Stimulated activated CD4-positive, alpha-beta T cell treated with anti-CD3 and anti-CD28 coated beads, Interleukin-1b, Interleukin-23, amount 100 ng/mL, for 1 hour (primary cell): ENCODE measurements at places on chromosomes 4 and X.

DNA sequence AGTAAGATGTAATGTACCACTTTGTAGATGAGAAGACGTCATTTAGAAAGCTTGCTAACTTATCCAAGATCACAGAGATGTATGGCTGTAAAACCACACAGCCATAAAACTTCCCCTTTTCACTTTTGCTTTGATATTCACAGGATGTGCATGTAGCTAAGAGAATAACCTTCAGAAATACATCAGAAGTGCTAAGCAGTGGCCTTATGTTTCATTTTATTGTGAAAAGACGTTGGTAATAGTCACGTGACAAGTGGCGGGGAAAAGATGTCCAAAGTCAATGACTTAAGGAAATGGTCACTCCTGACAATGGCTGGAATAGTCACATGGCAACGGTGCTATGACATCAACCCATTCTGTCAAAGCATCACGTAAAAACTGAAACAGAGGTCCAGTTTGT is 12.9 kb upstream of the WDR17 start:
- DNase-seq: no peak

DNA sequence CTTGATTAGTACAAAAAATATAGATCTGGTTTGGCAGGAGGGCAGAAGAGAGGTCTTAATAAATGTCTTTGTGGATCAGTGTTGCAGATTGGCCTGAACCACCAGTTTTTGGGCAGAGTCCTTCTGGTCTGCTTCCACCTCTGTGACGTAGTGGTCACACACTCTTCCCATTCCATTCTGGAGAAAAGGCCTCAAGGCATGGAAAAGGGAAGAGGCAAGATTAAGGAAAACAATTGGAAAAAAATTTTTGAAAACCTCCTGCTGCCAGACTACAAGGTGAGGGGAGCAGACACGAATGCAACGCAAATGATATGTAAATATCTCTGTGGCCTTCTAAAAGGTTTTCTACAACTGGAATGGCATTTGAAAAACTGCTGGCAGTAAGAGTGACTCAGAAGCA is 24.3 kb upstream of the FAM47C start:
- DNase-seq: no peak

DNA sequence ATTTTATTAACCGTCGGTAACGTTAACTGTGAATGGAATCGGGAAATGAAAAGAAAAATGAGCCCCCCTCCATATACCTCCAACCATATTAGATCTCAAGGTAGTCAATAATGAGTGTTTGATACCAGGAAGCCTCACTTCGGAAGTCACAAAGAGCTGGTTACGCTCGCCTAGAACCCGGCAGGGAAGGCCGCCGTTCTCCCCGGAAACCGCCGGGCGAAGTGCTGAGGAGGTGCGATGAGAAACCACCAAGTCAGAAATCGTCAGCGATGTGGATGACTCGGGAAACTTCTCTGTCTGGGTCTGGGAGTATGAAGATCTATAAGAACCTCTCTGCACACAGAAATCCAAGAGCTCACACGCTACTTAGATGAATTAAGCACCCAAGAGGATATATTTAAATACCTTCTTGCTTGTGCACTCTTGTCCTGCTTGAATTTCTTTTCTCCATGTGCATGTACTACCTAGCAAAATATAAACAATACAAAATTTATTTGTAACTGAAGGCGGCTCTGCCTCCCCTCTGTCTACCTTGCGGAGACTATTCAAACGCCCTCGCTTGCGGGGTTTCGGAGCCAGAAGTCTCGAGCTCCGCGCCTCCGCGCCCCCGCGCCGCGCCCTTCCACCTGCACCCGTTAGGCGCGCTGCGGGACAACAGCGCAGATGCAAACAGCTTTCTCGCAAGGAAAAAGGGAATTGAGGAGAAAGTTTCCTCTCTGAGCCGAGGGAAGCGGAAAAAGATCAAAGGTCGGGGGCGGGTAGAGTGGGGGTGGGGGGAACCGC is 17.8 kb downstream of the NKX6-1 start:
- DNase-seq: no peak

DNA sequence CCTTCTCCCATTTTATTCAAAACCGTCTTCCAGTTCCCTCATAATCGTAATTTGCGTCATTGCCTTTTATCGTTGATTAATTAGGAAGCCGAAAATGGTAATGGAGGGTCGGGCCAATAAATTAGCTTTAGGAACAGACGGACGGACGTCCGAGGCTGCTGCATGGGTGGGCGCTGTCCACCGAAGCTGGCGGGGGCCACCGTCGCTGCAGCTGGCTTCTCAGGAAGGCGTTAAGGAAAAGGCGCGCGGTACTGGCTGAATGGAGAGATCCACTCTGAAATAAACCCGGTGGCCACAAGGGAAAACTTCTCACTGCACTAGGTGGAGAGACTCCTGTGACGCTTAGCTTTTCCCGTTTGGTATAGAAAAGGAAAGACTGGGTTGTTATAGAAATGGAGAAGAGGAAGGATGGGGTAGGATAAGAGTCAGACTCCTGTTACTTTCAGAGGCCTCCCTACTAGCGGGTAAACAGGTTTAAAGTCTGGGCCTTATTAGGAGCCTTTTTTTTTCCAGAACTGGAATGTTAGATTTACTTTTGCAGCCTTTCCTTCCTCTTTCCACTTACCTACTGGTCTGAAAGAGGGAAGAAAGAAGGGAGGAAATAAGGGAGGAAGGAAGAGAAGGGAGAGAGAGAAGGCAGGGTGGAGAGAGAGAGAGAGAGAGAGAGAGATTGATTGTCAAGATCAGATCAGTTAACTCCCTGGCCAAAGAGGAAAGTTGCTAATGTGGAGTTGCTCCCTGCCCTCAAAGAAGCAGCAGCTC is 11.3 kb upstream of the PRDM8 start:
- no peak for DNase-seq

DNA sequence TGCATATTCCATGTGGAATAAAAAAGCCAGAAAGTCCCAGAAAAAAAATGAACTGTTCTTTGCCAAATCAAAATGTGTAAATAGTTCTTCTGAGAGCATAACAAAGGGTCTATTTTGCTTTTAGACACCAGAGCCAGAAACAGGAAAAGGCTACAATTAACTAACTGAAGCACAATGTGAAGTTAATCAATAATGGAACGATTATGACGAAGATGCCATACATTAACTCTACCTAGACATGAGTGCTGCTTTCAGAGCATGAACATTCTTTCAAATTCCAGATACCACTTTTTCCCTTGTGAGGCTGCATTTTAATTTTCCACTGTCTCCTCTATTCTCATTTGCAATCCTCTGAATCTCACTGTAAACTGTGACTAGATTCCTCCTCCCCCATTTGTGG is 48.7 kb upstream of the PHOX2B start:
- no peak for DNase-seq

GRCh38 chr4:122617597-122618593 is 3.0 kb downstream of the IL21 start:
- no peak for DNase-seq

GRCh38 chrX:29580560-29580959 is 634.8 kb upstream of the MAGEB2 start:
- DNase-seq: no peak

GRCh38 chr4:184752496-184753275 is 18.8 kb upstream of the CENPU start:
- DNase-seq: no peak

GRCh38 chrX:79366556-79366872 is 620 bp downstream of the ITM2A start:
- DNase-seq: no peak

DNA sequence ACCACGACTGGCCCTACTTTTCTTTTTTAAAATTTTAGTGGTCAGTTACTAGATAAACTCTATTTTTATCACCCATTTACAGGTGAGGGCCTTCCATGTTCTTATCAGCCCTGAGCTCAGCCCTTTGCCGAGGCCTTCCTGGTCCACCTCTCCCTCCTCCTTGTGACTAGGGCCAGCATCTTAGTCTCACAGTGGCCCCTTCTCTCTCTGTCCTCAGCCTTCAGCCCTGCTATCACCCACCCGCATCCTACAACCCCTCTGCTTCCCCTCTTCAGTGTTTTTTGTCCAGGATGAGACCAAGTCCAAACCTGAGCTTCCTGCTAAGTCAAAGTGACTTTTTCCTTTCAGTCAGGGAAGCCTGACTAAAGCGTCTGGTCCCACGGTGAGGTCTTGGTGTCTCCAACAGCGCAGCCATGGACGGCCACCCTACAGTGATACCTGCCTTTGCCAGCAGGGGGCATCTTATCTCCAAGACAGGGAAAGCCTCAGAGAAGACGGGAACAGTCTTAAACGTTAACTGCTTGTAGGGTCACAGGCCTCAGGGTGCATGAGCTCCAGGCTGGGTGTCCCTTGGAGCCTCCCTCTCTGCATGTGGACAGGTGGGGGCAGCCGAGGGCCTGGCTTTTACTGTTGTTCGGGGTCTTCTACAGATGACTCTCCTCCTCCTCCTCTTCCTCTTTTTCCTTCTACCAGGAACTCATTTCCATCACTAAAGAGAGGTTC is 11.7 kb upstream of the GAGE10 start:
- peak; percentile 38 for DNase-seq

DNA sequence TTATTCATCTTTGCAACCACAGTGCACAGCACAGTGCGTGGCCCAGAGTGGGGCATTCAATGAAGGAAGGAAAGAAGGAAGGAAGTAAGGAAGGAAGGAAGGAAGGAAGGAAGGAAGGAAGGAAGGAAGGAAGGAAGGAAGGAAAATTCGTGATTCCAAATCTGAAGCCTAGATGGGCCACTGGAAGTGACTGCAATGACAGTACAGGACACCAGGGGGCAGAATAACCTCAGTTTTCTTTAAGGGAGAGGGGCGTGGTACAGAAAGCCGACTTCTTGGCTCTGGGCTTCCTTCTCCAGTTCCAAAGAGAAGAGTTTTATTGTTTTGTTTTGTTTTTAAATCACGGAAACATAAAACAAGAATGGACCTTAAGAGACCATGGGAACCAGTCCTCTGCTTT is 47.8 kb downstream of the APLN start:
- DNase-seq: no peak

DNA sequence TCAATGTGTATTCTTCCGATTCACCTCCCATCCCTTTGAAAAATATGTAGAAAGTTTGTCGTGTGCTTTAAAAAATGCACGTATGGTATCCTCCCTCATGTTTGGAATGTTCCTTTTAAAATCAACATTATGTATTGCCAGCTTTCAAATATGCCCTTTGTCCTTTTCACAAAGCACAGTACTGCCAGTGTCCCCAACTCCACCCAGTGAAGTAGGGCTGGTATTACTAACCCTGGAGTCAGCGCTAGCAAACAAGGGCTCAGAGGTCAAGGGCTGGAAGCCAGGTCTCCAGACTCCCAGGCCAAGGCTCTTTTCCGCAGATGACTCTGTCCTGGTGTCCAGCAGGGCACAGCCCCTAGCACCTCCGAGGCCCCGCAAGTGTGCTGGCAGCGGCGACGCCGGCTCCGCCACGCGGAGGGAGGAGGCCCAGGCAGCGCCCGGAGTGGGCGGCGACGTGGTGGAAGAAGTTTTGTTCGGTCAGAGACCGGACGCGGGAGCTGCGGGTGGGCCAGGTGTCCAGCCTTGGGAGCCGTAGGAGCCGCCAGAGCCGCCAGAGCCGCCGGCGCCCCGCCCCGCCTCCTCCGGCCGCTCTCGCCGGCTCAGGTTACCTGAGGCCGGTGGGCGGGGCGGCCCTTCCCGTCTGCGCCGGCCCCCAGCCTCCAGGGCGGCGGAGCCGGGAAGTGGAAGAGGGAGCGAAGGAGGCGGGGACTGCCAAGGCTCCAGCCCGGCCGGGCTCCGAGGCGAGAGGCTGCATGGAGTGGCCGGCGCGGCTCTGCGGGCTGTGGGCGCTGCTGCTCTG is at the start of gene IL13RA1:
Gene IL13RA1, plus strand, starts transcription at position 720 of the 799 bp plus-strand sequence. Its CDS starts 33 bp downstream, at position 753.
- DNase-seq: no peak

GRCh38 chrX:10140264-10140663 is 16.5 kb upstream of the CLCN4 start:
- no peak for DNase-seq

- DNase-seq: no peak
Measured at GRCh38 chr4:106337916-106338315, 21.6 kb downstream of the AIMP1 start.

GRCh38 chrX:17052210-17052609 is 105.8 kb downstream of the REPS2 start:
- DNase-seq: no peak

- no peak for DNase-seq
Measured at GRCh38 chr4:145960012-145960411, 21.4 kb upstream of the ZNF827 start.

DNA sequence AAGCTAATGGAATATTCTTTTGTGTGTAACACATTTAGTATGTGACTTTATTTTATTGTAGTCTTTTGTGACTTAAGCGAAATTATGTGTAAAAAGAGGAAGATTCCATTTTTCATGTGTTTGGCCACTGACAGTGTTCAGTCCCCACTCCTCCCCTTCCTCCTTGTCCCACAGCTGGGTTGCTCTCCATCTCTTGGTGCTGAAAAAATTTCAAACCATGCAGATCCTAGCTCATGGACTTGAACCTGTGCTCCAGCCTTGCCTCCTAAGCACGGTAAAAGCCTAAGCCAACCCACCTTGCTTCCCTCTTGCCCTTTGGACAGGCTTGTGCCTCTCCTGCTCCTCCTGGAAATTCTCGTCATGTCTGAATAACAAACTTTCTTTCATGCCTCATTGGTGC is 2008.5 kb upstream of the TENM3 start:
- no peak for DNase-seq

- DNase-seq: no peak
Measured at GRCh38 chr4:98094118-98094517, 49.2 kb downstream of the STPG2 start.

- DNase-seq: no peak
Measured at GRCh38 chrX:129622757-129623301, 31.9 kb downstream of the APLN start.

DNA sequence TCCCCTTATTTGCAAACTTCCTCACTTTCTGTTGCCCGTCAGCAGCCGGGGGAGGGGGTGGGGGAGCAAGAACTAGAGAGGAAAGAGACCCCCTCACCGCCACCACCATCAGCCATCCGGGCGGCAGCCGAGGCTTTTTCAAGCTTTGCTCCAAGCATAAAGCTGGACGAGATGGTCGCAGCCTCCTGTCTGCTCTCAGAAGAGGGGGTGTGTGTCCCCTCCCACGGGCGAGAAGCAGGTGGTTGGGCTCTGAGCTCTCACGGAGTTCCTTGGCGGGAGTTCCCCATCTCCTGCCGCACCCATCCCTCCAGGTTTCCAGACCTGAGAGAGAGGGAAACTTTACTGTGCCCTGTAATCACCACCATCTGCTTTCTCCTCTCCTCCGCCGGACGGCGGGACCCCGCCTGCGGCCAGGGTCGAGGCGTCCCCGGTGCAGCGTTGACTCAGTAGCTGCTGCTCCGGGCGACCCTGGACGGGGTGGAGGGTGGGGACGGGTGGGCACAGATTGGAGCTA is 4.7 kb upstream of the ARX start:
- no peak for DNase-seq

DNA sequence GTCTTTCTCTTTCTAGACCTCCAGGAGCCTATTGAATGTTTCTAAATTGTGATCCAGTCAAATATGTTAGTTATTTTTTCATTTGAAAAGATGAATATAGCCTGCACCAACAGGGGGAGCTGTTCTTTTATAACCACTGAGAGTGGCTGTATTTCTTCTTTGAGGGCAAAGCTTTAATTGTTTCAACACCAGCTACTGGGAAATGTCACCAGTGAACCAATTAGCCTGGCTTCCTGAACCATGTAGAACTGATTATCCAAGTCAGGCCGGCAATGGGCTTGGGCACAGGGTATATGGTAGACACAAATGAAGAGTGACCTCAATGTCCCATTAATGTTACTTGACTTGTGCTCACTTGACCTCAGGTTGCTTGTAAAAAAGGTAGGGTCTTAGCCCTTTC is 4.8 kb upstream of the DAPP1 start:
- DNase-seq: no peak

GRCh38 chr4:73891739-73892405 is 22.7 kb downstream of the CXCL1 start:
- no peak for DNase-seq

- DNase-seq: no peak
Measured at GRCh38 chr4:188266386-188266785, 127.1 kb downstream of the TRIML1 start.
